ENCODE measurements at places on chromosomes 11 and 22.

GRCh38 chr11:119038884-119039283 lies 8.2 kb upstream of the SLC37A4 start:
- no peak for DNase-seq

GRCh38 chr11:110948112-110948511 lies 235.9 kb upstream of the ARHGAP20 start:
- DNase-seq = no peak

DNA sequence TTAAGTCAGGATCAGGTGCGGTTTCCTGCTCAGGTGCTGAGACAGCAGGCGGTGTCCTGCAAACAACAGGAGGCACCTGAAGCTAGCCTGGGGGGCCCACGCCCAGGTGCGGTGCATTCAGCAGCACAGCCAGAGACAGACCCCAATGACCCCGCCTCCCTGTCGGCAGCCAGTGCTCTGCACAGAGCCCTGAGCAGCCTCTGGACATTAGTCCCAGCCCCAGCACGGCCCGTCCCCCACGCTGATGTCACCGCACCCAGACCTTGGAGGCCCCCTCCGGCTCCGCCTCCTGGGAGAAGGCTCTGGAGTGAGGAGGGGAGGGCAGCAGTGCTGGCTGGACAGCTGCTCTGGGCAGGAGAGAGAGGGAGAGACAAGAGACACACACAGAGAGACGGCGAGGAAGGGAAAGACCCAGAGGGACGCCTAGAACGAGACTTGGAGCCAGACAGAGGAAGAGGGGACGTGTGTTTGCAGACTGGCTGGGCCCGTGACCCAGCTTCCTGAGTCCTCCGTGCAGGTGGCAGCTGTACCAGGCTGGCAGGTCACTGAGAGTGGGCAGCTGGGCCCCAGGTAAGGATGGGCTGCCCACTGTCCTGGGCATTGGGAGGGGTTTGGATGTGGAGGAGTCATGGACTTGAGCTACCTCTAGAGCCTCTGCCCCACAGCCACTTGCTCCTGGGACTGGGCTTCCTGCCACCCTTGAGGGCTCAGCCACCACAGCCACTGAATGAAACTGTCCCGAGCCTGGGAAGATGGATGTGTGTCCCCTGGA lies at the start of gene MYO7A:
Gene MYO7A (plus strand): TSS at position 327 of the 772 bp plus-strand sequence. CDS start 2,389 bp downstream, outside the sequence.
- peak; percentile 52 for DNase-seq

- no peak for DNase-seq
Observed at GRCh38 chr11:63472372-63472771, 18.6 kb downstream of the PLAAT5 start.

DNA sequence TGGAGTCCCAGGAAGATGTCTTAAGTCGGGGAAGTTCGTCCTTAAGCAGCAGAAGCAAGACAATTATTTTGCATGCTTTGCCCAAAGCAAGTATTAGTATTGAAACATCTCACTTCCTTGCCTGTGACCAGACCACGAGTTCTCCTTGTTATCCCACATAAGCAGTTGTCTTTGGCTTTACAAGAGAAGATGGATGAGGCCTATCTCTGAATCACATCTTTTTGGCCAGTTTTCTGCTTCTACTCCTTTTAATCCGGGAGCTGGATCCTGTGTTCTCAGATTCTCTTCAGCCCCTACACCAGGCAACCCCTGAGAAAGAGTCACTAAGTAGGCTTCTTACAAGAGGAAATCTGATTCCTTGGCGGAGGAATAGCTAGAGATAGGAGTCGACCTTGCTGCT lies 2.1 kb downstream of the SYT9 start:
- DNase-seq = no peak

DNA sequence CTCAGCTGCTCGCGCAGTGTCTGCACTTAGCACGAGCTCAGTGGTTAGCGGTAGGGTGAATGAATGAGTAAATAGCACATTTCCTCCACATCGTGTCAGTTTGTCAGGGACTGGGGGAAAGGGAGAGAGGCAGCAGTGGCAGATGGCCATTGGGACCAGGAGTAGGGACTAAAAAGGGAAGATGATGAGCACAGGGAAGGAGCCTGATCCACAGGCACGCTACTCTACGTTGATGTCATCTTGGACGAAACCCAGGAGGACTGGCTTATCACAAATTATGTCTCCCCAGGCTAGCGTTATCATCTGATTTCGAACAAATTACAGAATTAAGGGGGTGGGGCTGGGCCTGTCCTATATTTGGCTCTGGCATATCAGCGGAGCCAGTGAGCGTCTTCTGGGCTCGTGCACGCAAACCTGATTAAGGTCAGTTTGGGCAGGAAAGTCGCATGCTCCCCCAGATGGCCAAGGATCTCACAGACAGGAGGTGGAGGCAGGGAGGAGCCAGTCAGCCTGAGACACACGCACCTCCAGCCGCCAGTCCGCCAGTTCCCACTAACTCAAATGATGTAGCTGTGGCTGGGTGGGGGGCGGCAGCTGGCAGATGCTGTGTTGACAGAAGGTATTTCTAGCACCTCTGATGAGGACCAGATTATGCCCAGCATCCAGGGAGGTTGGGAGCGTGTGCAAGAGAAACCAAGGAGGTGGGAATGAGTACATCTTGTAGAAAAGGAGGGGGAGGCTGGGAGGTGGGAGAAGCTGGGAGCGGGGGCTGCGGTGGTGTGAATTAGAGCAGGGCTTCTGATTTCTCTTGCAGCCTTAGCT lies 97.4 kb upstream of the PRDM11 start:
- DNase-seq = no peak

DNA sequence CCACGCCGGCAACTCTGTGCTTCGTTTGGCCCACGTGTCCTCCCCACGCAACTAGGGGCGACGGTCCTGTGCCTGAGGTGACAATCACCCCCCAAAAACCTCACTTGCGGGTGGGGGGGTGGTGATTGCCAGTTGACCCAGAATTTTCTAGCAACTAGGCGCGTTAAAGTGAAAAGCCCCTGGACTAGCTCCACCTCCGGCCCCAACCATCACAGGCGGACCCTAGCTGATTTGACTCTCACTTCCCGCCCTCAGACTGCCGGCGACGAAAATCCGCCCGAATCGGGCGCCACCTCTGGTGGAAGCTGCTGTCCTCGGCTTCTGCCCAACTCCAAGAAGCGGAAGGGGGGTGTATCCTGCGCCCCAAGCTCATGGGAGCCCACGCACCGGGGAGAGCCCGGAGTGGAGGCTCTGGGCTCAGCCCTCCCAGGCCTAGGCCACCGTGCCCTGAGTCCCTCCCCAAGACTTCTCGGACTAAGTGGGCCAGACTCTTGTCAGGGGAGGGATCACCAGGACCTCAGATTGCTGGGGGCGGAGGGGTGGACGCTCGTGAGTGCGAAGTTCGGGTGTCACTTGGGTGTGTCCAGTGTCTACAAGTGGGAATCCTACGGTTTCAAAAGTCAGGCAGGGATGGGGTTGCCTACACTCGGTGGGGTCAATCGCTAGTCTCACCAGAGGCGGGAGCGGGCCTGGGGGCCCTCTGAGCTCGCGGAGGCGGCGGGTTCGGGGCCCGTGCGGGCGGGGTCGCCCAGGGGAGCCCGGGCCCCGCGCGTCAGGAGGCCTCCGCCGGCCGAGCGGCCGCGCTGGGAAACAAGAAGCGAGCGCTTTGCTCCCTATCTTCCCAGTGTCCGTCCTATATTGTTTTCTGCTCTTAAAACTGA lies 12.3 kb downstream of the PAX6 start:
- DNase-seq = no peak

DNA sequence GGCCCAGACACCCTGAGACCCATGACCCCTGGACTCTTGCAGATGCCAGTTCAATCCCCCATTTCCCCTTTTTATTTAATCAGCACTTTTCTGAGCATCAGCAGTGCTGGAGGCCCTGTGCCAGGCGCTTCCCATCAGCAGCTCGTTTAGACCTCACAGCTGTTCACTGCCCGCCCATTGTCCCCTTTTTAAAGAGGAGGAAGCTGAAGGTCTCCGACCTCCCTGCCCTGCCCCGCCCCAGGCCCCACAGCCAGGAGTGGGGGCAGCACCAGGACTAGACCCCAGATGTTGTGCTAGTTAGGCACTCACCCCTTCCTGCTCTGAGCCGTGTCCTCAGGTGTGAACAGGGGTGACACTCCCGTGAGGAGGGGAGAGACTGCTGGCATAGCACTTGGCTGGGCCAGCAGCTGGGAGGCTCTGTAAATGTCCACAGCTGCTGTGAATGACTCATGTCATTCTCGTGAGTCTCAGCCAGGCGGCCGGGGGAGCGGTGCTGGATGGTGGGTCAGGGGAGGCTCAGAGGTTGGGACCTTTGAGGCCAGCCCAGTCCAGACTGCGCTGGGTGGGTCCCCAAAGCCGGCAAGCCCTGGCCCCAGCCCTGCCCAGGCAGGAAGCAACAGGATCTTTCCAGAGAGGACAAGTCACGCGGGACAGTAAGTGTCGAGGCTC lies 19.9 kb downstream of the EMID1 start:
- DNase-seq = no peak

DNA sequence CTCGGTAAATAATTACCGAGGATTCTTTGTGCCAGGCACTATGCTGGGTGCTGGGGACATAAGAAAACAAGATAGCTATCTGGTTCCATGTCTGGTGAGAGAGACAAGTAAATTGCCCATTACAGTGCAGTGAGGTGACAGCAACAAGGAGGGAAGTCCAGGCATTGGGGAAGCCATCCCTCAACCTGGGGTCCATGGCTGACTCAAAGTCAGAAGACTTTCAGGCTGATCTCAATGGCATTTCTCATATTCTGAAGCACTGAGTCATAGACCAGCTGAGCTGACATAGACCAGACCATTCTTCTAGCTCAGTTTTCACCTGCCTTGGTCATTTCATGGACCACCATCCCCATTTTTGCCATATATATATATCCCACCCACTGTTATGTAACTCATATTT lies 158.8 kb downstream of the TTC17 start:
- DNase-seq = no peak

GRCh38 chr11:116471608-116472256 lies 301.1 kb downstream of the BUD13 start:
- DNase-seq = no peak

DNA sequence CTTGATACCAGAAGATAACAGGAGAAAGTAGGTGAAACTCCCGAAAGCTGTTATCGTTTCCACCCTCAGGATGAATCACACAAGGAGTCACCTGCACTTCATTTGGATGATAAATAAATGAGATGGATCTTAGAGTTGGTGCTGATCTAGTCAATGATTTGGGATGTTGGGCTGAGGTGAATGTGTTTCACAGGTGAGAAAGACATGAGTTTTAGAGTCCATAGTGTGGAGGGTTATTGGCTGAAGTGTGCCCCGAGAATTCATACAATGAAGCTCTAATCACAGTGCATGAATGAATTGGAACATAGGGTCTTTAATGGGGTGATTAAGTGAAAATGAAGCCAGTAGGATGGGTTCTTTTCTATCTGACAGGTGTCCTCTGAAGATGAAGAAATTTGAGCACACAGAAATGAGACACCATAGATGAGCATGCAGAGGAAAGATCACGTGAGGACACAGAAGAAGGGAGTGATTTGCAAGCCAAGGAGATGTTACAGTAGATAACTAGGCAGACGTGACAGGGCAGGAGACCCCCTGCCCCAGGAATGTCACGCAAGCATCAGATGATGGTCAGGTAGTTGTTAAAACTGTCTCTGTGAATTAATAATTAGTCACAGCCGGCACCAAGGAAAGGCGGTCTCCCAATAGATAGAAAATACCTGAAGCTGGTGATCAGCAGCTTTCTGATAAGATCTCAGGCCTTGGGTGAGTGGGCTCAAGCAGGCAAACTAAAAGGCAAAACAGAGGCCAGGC lies 60.3 kb upstream of the IGLL5 start:
- DNase-seq = no peak

- DNase-seq = no peak
Observed at GRCh38 chr22:49772692-49773091, 55.0 kb downstream of the BRD1 start.

DNA sequence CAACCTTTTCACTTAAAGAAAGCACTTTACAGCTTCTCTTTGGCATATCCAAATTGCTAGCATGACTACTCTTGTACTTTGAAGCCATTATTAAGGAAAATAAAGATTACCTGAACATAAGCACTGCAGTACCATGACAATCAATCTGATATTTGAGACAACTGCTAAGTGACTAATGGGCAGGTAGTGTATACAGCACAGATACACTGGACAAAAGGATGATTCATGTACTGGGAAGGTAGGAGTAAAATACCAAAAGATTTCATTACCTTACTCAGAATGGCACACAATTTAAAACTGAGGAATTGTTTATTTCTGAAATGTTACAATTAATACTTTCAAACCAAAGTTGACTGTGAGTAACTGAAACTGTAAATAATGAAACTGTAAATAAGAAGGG lies 1054.3 kb upstream of the TENM4 start:
- no peak for DNase-seq

GRCh38 chr11:108960501-108960900 lies 295.6 kb downstream of the DDX10 start:
- no peak for DNase-seq

GRCh38 chr22:50675553-50676179 lies 3.0 kb downstream of the SHANK3 start:
- DNase-seq = no peak

Data from HTR-8/SVneo (cell line).